ENCODE measurements at places on chromosomes 1 and 21.

DNA sequence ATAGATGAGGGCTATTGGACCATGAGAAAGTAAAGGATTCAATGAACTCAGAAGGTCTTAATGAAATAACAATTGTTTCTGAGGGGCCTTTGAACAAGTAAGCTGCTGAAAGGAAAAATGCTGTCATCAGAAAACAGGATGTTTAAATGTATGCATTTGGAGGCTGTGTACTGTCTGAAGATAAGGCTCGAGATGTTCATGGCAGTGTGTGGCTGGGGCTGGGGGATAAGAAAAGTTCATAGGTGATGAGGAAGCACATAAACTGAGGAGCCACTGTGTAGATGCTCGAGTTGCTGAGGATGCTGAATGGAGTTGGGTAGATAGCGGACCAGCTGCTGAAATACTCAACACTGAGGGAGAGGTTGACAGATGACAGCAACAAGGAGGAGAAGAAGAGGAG, 17.8 kb downstream of the THEM4 start:
- no peak for DNase-seq

DNA sequence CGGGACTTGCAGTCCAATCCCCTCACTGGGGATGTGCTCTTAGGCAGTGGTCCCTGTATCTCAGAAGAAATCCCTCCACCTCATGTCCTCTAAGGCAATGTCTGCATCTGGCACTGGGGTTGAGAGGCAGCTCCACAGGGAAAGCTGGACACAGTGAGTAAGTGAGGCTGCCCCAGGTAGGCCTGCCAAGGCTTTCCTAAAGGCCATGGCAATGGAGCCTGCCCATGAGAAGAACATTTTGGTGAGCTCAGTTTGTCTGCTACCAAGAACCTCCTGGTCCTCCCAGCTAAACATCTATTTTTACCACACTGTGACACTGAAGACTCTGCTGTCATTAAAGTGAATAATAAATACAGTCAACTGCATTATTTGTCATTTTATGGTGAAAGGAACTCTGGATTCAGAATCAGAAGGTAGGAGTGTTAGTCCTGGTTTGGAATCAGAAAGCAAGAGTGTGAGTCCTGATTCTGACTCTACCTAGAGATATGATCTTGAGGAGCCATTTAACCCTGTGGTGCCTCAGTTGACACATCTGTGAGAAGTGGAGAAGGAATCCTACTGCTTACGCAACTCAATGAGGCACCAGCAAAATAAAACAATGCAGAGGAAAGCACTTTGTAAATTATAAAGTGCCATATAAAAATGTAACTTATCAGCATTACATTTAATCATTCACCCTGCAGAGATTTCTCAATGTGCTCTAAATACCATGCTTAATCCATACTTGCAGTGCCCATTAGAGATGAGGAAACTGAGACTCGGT, 41.0 kb downstream of the TBX15 start:
- no peak for DNase-seq

DNA sequence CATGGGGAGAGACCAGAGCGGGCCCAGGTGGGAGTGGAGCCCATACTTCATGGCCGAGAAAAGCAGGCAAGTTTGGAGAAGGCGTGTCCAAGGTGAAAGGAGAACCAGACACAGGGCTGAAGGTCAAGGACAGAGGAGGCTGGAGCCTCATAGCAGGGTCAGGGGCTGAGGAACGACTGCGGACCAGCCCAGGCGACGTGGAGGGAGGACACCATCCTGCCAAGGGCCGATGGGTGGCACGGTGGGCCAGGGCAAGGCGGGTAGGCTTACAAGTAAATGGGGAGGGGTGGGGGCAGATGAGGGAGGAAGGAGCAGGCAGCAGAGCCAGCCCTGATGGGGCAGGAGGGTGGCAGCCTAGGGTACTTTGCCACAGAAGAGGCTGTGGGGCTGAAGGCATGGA, 18.2 kb upstream of the GPR153 start:
- DNase-seq = no peak

- no peak for DNase-seq
These were observed 53.6 kb upstream of the DIRAS3 start for GRCh38 chr1:68103884-68104554.

GRCh38 chr1:101706366-101706765, 290.4 kb downstream of the OLFM3 start:
- no peak for DNase-seq

GRCh38 chr21:28224191-28224726, 768.4 kb downstream of the LTN1 start:
- no peak for DNase-seq

GRCh38 chr1:73820843-73821242, 377.1 kb downstream of the LRRIQ3 start:
- DNase-seq = no peak

DNA sequence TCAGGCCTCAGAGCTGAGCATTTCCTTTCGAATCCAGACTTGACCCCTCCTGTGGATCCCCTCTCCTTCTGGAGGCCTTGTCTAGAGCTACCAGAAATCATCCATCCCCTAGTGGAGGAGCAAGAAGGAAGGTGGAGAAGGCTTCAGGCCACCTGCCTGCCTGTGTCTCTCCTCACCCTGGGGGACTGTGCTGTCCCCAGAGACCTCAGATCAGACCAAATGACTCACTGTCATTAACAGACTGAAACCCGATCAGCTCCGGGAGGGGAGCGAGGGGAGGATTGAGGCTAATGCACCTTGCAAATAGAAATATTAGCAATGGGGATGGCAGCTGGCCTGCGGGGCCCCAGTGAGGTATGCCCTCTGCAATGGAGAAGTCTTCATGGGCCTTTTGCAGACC, 2.1 kb downstream of the MYBPH start:
- DNase-seq = no peak

DNA sequence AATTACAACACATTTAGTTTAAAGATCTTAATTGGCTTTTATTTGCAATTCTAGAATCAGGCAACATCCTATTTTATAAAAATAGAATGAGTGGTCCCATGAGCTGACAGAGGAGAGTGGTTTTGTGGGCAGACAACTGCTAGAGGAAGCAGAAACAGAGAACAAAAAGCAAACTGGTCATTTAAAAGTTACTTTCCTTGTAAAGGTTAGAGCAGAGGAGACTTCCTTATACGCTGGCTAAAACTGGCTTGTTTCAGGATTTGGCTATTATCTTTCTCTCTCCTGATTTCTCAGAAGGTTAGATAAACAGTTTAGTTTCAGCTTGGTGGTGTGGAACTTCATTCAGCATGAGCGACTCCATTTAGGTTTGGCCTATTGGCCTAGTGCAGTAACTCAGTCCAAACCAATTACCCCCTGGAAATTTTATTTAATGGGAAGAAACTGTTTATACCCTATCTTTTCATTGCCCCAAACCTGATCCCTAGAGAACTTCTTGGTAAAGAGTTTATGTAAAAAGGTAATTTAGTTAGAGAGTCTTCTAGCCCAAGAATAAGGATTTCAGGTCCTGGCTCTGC, 32.2 kb upstream of the IL20 start:
- no peak for DNase-seq

DNA sequence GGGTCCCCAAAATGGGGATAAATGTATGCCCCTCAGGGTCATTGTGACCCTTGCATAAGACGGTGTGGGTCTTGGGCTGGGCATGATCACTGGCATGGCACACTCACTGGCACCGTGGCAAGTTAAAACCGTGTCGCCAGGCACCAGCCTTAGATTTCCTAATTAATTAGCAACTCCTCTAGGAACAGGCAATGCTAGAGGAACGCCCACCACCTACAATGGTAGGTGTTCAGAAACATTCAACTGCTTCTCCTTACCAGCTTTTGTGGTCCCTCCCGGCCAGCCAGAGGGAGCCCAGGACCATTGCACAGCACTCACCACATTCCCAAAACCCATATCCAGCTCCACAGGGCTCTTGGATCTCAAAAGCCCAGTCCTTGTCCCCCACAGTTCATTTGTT, 36.4 kb downstream of the EPHA2 start:
- DNase-seq = no peak

DNA sequence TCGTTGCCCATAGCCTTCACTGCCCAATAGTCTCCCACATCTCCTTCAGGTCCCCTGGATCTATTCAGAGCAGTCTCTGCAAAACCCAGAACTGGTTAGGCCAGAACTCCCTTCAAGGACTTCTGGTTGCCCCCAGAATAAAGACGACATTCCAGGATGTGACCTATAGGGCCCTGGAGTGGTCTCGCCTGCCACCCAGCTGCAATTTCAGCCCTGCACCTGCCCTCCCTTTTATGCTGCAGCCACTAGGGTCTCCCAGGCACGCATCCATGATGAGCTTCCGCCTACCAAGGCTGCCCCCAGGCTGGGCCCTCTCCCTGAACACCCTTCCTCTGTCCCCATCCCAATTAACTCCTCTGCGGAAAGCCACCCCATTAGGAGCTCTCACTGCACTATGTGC, 7.2 kb upstream of the TSPEAR start:
- DNase-seq = no peak

- DNase-seq = no peak
These were observed 97.6 kb downstream of the APP start for GRCh38 chr21:26072666-26073615.

- no peak for DNase-seq
These were observed 6.0 kb upstream of the AKNAD1 start for GRCh38 chr1:108862698-108863477.

DNA sequence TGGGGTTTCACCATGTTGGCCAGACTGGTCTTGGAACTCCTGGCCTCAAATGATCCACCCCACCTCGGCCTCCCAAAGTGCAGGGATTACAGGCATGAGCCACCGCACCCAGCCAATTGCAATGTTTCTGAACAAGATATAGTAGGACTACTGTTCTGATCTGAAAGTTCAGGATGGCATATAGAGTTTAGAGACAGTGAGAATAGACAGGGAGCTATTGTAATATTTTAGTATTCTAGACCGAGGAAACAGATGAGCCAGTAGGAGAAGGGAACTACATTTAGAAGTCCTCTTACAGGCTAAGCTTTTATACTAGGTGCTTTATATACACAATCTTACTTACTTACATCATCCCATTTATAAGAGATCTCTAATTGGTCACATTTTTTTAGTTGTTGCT, 33.1 kb downstream of the SOAT1 start:
- no peak for DNase-seq

- no peak for DNase-seq
These were observed 366.6 kb upstream of the NCAM2 start for GRCh38 chr21:20631633-20632032.

GRCh38 chr1:209720826-209721225, 16.2 kb downstream of the HSD11B1 start:
- no peak for DNase-seq

GRCh38 chr1:162772571-162773154, 17.8 kb upstream of the HSD17B7 start:
- no peak for DNase-seq

GRCh38 chr1:182731852-182732575, 47.6 kb upstream of the RGS8 start:
- no peak for DNase-seq

- peak; percentile 73 for DNase-seq
These were observed 71.8 kb upstream of the ADAM30 start for GRCh38 chr1:119968068-119968492.

DNA sequence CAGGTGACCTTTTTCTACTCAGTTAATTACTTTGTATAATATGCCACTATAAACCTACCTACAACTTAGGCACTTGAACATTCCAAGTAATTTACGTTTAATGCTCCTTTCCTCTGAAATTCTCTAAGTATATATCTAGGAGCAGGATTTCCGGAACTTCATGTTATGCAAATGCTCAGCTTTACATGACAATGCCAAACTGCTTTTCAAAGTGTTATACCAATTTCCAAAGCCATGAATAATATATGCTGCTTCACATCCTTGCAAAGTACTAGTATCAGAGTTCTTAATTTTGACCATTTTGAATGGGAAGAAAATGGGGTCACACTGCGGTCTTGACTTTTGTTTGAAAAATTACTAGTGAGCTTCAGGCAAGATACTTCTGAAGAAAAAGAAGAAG, 5.8 kb upstream of the XCL1 start:
- no peak for DNase-seq

GRCh38 chr1:218970397-218970990, 203.2 kb upstream of the LYPLAL1 start:
- DNase-seq = no peak

DNA sequence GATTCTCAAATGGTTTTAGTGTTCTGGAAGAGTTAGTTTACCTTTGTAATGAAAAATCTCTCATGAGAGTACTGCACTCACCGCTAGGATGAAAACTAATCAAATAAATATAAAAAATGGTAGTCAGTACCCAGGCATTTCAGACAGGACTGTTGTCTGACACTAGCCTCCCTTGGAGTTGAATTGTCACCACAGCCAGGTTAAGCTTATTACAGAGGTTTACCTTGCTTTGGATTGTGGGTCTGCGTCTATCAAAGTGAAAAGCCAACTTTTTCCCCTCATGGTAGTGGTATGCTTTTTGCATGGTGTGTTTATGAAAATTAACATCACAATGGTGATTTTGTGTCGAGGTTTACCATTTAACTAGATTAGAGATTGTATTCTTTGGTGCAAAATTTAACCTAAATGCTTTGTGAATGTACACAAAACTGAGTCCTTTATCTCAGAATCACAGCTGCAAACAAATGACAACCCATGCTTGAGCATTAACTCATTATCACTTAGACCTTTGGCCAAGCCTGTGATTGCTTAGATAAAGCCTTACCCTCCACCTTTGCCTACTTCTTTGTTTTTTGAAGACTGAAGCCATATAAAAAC, 20.1 kb downstream of the RAP1A start:
- no peak for DNase-seq

- DNase-seq = no peak
These were observed 345.3 kb upstream of the ADGRL2 start for GRCh38 chr1:81455481-81455880.

GRCh38 chr1:12407050-12407961, 177.5 kb downstream of the VPS13D start:
- no peak for DNase-seq

GRCh38 chr1:235597867-235598553, 51.6 kb downstream of the GNG4 start:
- DNase-seq = no peak

- peak; percentile 12 for DNase-seq
These were observed 19.1 kb downstream of the SLC25A33 start for GRCh38 chr1:9558271-9558945.

- peak; percentile 40 for DNase-seq
These were observed 16.2 kb upstream of the LY9 start for GRCh38 chr1:160779626-160780397.

- DNase-seq = no peak
These were observed 452 bp downstream of the LEFTY2 start for GRCh38 chr1:225940385-225941151.

GRCh38 chr1:2088458-2088857, 38.2 kb downstream of the PRKCZ start:
- no peak for DNase-seq

GRCh38 chr1:207073906-207074820, 14.5 kb upstream of the C4BPB start:
- DNase-seq = no peak

- DNase-seq = no peak
These were observed 74.3 kb downstream of the ETS2 start for GRCh38 chr21:38879912-38880576.

- DNase-seq = no peak
These were observed 3.9 kb downstream of the DENND1B start for GRCh38 chr1:197771386-197771785.

DNA sequence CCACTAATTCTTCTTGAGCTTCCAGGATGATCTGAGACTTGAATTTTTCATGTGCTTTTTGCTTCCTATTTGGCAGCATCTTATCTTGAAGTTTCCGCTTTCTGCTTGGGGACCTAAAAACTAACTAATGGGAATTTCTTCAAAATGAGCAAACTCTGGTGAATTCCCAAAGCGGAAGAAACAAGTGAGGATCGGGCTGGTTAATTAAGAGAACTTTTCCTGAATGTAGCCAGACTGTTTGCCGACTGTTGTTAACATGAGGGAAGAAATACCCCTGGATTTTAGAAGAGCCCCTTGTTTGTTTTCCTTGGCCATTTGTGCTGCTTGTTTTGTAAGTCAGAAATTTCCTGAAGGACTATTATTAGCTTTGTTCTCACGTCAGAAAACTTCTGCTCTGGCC, 6.1 kb upstream of the SELE start:
- DNase-seq = no peak
